ENCODE measurements at places on chromosomes 11 and 22. TPM values are rescaled to one million over a fixed set of nuclear protein-coding genes. Genes with fewer than 3 reads are reported as not detected.

The NNMT gene
- polyA plus RNA-seq, result 451 TPM

The TBC1D10A gene
- 24.5 TPM for polyA plus RNA-seq

- no peak for DNase-seq
These were observed 322.2 kb downstream of the BRD1 start for GRCh38 chr22:49505337-49506009.

DNA sequence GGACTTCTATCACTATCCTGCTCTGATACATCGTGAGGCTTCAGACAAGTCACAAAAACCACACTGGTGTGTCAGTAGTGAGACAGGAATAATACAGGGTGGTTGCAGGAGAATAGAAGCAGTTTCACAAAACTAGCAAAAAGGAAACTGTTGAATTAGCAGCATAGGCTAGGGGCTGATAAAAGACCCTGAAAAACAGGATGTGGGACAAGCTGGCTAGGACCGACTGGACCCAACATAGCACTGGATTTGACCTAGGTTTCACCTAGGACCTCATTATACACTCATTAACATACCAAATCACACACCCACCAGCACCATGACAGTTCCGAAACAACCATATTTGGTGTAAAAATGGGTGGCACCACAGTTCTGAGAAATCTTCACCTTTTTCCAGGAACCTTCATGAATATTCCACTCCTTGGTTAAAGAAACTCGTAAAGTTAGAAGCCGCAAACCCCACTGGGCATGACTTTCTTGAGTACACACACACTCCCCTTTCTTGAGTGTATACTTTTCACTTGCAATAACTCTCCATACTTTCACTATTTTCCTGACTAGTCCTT, 76.2 kb downstream of the SLC1A2 start:
- no peak for DNase-seq

DNA sequence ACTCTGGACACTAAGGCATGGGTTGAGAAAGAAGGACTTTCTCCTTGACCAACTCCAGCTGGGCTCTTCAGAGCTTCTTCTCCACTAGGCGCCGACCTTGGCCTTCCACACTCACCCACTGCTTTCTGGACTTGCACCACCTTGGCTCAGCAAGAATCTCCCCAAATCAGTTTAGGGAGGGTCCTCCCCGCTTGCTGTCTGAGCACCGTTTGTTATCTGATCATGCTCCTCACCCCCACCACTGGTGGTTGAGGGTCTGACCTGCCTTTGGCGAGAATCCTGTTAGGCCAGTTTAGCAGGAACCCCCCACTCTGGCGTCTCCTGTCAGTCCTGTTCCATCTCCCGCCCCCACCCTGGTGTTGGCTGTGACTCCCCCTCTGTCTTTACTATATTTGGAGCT, 10.4 kb downstream of the APOL2 start:
- no peak for DNase-seq

Measured in stomach (tissue), 19 donors.